ENCODE measurements at places on chromosomes 4 and X.

GRCh38 chr4:25123236-25123635, 37.0 kb downstream of the SEPSECS start:
- DNase-seq: no peak

- no peak for DNase-seq
Observed at GRCh38 chrX:9072281-9072680, 38.4 kb upstream of the FAM9B start.

DNA sequence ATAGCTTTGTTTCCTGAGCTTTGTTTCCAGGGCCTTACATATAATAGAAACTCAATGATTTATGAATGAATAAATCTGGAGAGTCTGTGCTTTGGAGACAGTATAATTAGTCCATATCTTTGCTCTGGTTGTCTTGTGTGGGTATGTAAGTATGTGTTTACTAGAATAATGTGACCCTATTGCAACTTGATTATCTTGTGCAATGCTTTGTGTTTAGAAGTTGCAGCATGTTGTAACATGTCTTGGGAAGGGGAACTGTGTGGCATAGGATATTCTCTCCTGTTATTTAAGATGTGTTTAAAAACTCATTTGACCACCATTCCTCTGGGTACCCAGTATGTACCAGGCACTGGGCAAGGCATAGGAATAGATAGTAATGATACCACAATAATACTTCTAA, 6.1 kb downstream of the SPATA18 start:
- DNase-seq: no peak

DNA sequence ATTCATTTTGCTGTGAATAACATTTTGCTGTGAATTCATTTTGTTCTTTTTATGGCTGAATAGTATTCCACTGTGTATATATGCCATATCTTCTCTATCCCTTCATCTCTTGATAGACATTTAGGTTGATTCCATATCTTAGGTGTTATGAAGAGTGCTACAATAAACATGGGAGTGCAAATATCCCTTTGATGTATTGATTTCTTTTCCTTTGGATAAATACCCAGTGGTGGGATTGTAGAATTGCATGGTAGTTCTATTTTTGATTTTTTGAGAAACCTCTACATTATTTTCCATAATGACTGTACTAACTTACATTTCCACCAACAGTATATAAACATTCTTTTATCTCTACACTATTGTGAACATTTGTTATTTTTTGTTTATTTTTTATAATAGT, 555.9 kb downstream of the PDHA2 start:
- no peak for DNase-seq
